ENCODE measurements at places on chromosomes 16 and 17.

DNA sequence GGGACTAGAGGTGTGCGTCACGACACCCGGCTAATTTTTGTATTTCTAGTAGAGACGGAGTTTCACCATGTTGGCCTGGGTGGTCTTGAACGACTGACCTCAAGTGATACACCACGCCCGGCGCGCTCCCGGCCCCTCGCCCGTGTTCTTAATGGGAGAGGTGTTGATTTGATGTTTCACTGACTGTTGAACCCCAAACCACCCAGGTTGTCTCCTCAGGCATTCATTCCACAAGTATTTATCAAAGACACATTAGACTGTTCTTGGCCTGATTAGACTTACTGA is 1.4 kb downstream of the CENPN start:
- H3K27ac ChIP-seq, result peak overlapping the region; percentile 97
- peak overlapping the region; percentile 53 for H3K4me3 ChIP-seq
- H3K27me3 ChIP-seq, result no peaks in the 10 kb centered on the region
- peaks cover 9% of the 10 kb centered on the region for H3K36me3 ChIP-seq
- DNase-seq, result no peak
- peaks cover 26% of the 10 kb centered on the region for H3K4me1 ChIP-seq

DNA sequence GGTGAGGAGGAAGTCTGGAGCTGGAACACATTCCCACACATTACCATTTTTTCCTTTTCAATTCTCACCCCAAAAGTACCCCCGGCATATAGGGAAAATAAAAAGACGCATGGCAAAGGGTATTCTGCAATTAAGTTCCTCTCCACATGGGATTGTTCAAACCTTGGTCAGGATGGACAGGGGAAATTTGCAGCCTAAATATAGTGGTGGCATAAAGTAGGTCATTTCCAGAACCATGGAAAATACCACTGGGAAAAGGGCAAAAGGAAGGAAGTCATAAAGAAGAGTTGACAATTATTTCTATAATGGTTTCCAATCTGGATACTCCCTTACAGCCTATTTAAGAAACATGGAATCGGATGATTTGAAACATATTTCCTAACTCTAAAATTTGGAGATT is 135.8 kb downstream of the STX8 start:
- DNase-seq, result no peak
- no peaks in the 10 kb centered on the region for H3K36me3 ChIP-seq
- no peaks in the 10 kb centered on the region for H3K27me3 ChIP-seq
- no peak overlapping the region for H3K27ac ChIP-seq
- H3K4me3 ChIP-seq, result no peak overlapping the region
- H3K4me1 ChIP-seq, result 0 out of 2 replicates have a peak, but pooled peaks cover 3% of the 10 kb centered on the region

- H3K4me1 ChIP-seq, result peaks cover 25% of the 10 kb centered on the region
- peak overlapping the region; percentile 19 for H3K27ac ChIP-seq
- H3K36me3 ChIP-seq, result no peaks in the 10 kb centered on the region
- H3K4me3 ChIP-seq, result no peak overlapping the region
These were observed 3.5 kb downstream of the LIMD2 start for GRCh38 chr17:63696381-63696961.

- H3K4me1 ChIP-seq, result no peaks in the 10 kb centered on the region
- no peak overlapping the region for H3K27ac ChIP-seq
- no peak for DNase-seq
- H3K27me3 ChIP-seq, result no peaks in the 10 kb centered on the region
- no peaks in the 10 kb centered on the region for H3K36me3 ChIP-seq
- no peak overlapping the region for H3K4me3 ChIP-seq
These were observed 585.5 kb upstream of the SOX9 start for GRCh38 chr17:71535321-71535720.

DNA sequence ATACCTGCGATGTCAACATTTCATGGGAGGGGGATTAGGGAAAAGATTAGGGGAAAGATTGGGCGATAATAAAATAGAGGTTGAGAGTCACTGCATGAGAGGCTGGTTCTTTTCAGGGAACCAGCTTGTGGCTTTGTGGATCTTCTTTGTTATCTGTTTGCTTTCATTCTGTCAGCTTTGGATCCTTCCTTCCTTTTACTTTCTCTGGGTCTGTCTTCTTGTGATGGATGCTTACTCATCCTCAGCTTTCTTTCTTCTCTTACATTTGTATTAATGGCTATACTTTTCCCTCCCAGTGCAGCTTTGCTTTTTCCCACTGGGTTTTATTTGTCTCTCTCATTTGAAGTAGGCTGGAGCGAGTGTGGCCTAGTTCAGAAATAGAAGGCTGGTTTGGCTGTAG is 47.1 kb downstream of the RPTOR start:
- no peak overlapping the region for H3K4me3 ChIP-seq
- H3K27me3 ChIP-seq, result no peaks in the 10 kb centered on the region
- no peaks in the 10 kb centered on the region for H3K36me3 ChIP-seq
- H3K4me1 ChIP-seq, result no peaks in the 10 kb centered on the region

DNA sequence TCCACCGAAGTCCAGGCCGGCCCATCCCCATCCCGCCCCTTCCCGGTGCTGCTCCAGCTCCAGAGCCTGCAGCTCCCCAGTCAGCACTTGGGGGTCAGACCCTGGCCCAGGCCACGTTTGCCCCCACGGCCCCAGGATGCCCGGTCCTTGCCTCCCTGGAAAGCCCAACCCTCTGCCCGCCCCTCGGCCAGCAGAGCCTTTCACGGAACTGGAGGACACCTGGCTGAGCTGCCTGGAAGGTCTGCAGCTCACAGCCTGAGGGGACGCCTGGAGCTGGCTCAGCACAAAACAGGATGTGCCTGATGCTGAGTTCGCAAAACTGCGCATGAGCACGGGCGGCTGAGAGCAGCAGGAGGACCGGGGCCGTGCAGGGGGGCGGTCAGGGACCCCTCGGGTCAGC is 29.7 kb upstream of the SSTR5 start:
- no peak for DNase-seq
- H3K27ac ChIP-seq, result no peak overlapping the region
- peaks cover 11% of the 10 kb centered on the region for H3K4me1 ChIP-seq
- H3K27me3 ChIP-seq, result no peaks in the 10 kb centered on the region

DNA sequence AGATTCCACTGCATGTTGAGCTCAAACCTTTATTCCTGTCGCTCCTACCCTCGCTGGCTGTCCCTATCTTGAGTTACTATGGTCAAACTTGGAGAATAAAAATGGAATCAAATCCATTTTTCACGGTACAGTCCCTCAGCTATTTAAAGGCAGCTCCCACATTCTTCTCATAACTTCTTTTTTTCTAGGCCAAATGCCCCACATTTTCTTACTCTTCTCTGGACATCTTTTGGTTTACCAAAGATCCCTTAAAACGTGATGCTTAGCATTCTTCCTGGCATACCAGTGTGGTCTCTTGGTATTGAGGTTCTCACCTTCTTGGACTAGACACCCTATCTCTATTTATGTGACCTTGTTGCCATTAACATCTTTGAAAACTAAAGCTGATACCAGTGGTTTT is 48.3 kb upstream of the MAF start:
- H3K27me3 ChIP-seq, result no peaks in the 10 kb centered on the region
- no peaks in the 10 kb centered on the region for H3K4me1 ChIP-seq
- no peak for DNase-seq
- H3K36me3 ChIP-seq, result no peaks in the 10 kb centered on the region
- no peak overlapping the region for H3K4me3 ChIP-seq
- H3K27ac ChIP-seq, result no peak overlapping the region

DNA sequence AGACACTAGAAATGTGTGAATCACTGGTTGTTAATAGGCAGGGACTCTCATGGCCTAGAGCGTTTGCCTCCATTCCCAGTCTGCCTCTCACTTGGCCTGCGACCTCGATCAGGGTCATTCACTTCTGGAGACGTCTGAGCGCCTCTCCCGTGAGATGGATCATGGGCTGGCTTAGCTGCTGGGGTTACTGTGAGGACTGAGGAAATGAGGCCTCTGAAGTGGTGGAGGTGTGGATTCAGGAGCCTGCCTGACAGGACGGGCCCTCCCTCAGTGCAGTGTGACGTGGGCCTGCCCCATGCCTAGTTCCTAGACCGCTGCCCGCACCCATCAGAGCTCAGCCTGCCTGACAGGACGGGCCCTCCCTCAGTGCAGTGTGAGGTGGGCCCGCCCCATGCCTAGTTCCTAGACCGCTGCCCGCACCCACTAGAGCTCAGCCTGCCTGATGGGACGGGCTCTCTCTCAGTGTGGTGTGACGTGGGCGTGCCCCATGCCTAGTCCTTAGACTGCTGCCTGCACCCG is 61.9 kb downstream of the BANP start:
- no peak overlapping the region for H3K27ac ChIP-seq
- no peak for DNase-seq
- H3K4me3 ChIP-seq, result no peak overlapping the region
- H3K27me3 ChIP-seq, result no peaks in the 10 kb centered on the region
- no peaks in the 10 kb centered on the region for H3K36me3 ChIP-seq
- no peaks in the 10 kb centered on the region for H3K4me1 ChIP-seq

- H3K27me3 ChIP-seq, result no peaks in the 10 kb centered on the region
- H3K27ac ChIP-seq, result peak overlapping the region; percentile 96
- H3K4me3 ChIP-seq, result peak overlapping the region; percentile 63
- DNase-seq, result peak; percentile 75
These were observed 1.2 kb upstream of the MT2A start for GRCh38 chr16:56607109-56607618.

DNA sequence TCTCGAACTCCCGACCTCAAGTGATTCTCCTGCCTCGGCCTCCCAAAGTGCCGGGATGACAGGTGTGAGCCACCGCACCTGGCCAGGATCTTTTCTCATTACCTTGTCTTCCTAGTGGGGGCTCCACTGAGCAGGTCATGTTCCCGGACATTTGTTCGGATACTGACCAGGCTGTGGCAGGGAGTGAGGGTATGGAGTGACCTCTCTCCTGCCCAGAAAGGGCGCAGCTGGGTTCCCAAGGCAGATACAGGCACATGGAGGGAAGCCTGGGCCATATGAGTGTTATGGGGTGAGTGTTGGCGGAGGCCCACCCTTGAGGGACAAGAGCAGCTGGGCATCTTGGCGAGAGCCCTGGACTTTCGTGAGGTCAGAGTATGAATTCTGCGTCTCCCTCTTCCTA is 5.5 kb downstream of the SERPINF1 start:
- no peak overlapping the region for H3K4me3 ChIP-seq
- no peak overlapping the region for H3K27ac ChIP-seq
- H3K27me3 ChIP-seq, result no peaks in the 10 kb centered on the region

GRCh38 chr16:86566966-86567700 is 504 bp downstream of the FOXC2 start:
- peaks cover 14% of the 10 kb centered on the region for H3K4me1 ChIP-seq
- no peaks in the 10 kb centered on the region for H3K36me3 ChIP-seq
- H3K27ac ChIP-seq, result no peak overlapping the region
- H3K27me3 ChIP-seq, result 0 out of 2 replicates have a peak, but pooled peaks cover 5% of the 10 kb centered on the region

GRCh38 chr17:2337544-2338314 is 428 bp downstream of the SGSM2 start:
- peaks cover 29% of the 10 kb centered on the region for H3K4me1 ChIP-seq
- peak overlapping the region; percentile 99 for H3K4me3 ChIP-seq
- peak overlapping the region; percentile 86 for H3K27ac ChIP-seq
- H3K36me3 ChIP-seq, result peaks cover 20% of the 10 kb centered on the region

- H3K27ac ChIP-seq, result no peak overlapping the region
- no peaks in the 10 kb centered on the region for H3K36me3 ChIP-seq
- DNase-seq, result no peak
These were observed 24.4 kb upstream of the SMG1 start for GRCh38 chr16:18950469-18951185.

GRCh38 chr16:19710191-19710908 is 7.7 kb downstream of the KNOP1 start:
- no peak for DNase-seq
- H3K4me3 ChIP-seq, result no peak overlapping the region
- no peak overlapping the region for H3K27ac ChIP-seq
- no peaks in the 10 kb centered on the region for H3K27me3 ChIP-seq
- H3K36me3 ChIP-seq, result peaks cover 59% of the 10 kb centered on the region

- no peak overlapping the region for H3K27ac ChIP-seq
- peaks cover 6% of the 10 kb centered on the region for H3K36me3 ChIP-seq
- no peaks in the 10 kb centered on the region for H3K27me3 ChIP-seq
- no peak for DNase-seq
- no peak overlapping the region for H3K4me3 ChIP-seq
These were observed 154.8 kb downstream of the VPS53 start for GRCh38 chr17:559551-560431.

DNA sequence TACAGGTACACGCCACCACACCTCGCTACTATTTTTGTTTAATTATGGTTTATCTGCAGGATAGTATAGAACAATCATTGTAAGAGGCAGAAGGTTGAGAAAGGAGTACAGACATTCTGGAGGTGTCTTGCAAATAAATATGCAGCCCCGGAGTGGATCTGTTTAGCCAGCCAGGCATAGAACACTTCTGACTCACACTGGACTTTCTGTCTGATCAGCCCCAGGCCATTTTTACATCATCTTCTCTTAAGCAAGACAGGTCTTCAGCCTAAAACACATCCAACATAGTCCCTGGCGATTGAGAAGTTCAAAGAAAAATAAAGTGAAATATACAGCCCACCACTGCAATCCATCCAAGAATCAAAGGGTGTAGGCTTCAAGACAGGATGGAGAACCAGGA is 81.4 kb downstream of the XYLT1 start:
- H3K27ac ChIP-seq, result no peak overlapping the region
- H3K36me3 ChIP-seq, result no peaks in the 10 kb centered on the region
- H3K4me3 ChIP-seq, result no peak overlapping the region
- peaks cover 41% of the 10 kb centered on the region for H3K27me3 ChIP-seq

GRCh38 chr17:74466828-74467184 is 372 bp downstream of the CD300A start:
- H3K27me3 ChIP-seq, result no peaks in the 10 kb centered on the region
- H3K4me1 ChIP-seq, result peaks cover 6% of the 10 kb centered on the region
- DNase-seq, result no peak
- H3K36me3 ChIP-seq, result no peaks in the 10 kb centered on the region
- no peak overlapping the region for H3K27ac ChIP-seq

- no peak overlapping the region for H3K27ac ChIP-seq
- no peak for DNase-seq
- no peaks in the 10 kb centered on the region for H3K36me3 ChIP-seq
- 0 out of 2 replicates have a peak, but pooled peaks cover 16% of the 10 kb centered on the region for H3K27me3 ChIP-seq
- no peaks in the 10 kb centered on the region for H3K4me1 ChIP-seq
These were observed 349.2 kb upstream of the HSBP1 start for GRCh38 chr16:83458612-83459011.

GRCh38 chr17:75601057-75601987 is 13.7 kb downstream of the MYO15B start:
- peak; percentile 96 for DNase-seq
- H3K36me3 ChIP-seq, result no peaks in the 10 kb centered on the region
- peak overlapping the region; percentile 2 for H3K27ac ChIP-seq
- peak overlapping the region; percentile 30 for H3K4me3 ChIP-seq

DNA sequence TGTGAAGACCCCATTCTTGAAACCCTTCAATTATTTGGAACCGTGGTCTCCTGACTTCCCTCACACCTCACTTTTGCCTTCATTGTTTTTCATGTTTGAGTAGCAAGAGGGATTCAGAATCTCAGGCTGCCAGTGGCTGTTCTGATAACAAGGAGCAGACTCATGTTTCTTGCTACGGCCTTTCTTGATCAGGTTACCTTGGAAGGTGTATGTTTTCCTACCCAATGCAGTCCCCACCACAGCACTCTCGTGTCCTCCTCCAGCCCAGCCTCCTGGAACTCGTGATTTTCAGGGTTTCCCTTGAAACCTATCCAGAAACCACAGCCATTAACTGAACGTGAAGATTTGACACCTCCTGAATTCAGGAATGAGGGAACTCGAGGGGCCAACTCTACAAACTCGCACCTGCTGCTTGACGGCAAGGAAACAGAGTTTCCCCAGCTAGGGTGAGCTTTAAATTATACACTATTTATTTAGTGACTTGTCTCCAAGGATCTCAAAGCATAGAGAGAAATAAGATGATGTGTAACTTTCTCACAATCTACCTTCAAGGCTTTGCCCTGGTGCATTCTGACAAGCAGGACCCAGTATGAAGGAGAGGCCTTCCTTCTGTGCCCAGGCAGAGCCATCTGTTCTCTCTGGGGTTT is 1.6 kb downstream of the ZFHX3 start:
- H3K27ac ChIP-seq, result no peak overlapping the region
- H3K4me3 ChIP-seq, result no peak overlapping the region
- H3K36me3 ChIP-seq, result no peaks in the 10 kb centered on the region
- no peaks in the 10 kb centered on the region for H3K27me3 ChIP-seq

Data from HCT116 (cell line).